H9 (cell line): ENCODE measurements at places on chromosomes 12 and 14. TPM values are rescaled to one million over a fixed set of nuclear protein-coding genes. Genes with fewer than 3 reads are reported as not detected.

Gene FOXG1
- 0.07 and 0.11 TPM in 2 replicates for total RNA-seq

Gene KLRF1
- total RNA-seq: not detected in 2 replicates

Gene COX8C
- not detected in 2 replicates for total RNA-seq

DNA sequence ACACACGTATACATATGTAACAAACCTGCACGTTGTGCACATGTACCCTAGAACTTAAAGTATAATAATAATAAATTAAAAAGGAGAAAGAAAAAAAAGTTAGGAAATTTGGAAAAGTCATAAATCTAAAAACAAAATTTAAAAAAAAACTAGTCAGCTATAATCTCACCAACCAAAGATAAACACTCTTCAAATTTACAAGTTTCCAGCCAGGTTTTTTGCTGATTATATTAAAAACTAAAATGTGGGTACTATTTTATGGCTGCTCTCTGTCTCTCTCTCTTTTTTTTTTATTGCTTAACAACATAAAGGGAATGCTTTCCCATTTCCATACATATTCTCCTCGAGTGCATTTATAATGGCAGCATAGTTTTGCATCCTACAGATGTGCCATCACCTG is 25.0 kb upstream of the RNASE3 start:
- no peak for DNase-seq
